Glutamatergic neuron (in vitro differentiated cells): ENCODE measurements at places on chromosomes 12 and 14.

GRCh38 chr12:28390206-28390605 is 199.9 kb downstream of the CCDC91 start:
- no peak for DNase-seq

- no peak for DNase-seq
These were observed 120.3 kb upstream of the SOX5 start for GRCh38 chr12:24069532-24070395.

- DNase-seq: no peak
These were observed 134.1 kb downstream of the GPHN start for GRCh38 chr14:66641861-66642635.

DNA sequence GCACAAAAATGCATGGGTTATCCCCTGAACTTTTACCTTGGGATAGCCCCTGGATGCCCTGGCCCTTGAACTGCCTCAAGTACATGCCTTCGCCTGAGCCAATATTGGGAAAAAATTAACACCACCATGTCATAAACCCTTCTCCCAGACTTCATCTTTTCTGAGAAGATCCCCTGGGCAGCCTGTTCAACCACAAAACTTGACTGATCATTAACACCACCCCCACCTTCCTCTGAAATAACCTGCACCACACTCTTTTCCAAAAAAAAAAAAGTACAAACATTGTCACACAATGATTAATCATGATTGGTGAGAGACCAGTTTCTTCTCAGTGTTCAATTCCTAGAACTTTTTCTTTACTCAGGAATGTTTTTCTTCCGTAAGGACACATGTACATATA is 217.9 kb downstream of the PAX9 start:
- no peak for DNase-seq

DNA sequence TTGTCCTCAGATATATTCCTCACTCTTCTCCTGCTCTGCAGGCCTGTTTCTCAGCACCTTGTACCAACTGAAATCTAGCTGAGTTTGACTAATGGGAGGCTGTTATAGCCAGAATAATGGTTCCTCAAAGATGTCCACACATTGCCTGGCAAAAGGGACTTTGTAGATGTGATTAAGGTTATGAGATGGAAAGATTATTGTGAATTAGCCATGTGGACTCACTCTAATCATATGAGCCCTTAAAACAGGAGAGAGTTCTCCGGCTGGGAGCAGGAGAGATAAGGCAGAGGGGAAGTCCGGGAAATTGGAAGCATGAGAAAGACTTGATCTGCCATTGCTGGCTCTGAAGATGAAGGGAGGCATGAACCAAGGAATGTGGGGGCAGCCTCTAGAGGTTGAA is 40.0 kb upstream of the KTN1 start:
- DNase-seq: no peak

GRCh38 chr12:76901628-76902380 is 23.0 kb upstream of the CSRP2 start:
- no peak for DNase-seq

GRCh38 chr12:105843986-105844760 is 294.6 kb downstream of the NUAK1 start:
- no peak for DNase-seq

- no peak for DNase-seq
These were observed 7.6 kb downstream of the AKAP6 start for GRCh38 chr14:32336702-32337101.
